ENCODE measurements at places on chromosomes 4 and X. TPM values are rescaled to one million over a fixed set of nuclear protein-coding genes. Genes with fewer than 3 reads are reported as not detected.
A peak's percentile ranks its signal among the peaks of the same experiment; 100 is the strongest.

DNA sequence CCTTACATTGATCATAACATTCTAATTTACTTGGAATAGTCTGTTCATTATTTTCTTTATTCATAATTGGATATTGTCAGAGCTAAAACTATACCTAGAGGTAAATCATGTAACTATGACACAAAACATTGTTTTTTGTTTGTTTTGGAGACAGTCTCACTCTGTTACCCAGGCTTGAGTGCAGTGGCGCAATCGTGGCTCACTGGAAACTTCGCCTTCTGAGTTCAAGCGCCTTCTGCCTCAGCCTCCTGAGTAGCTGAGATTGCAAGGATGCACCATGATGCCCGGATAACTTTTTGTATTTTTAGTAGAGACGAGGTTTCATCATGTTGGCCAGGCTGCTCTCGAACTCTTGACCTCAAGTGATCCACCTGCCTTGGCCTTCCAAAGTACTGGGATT is 265.2 kb downstream of the FBXO8 start:
- no peak for DNase-seq

DNA sequence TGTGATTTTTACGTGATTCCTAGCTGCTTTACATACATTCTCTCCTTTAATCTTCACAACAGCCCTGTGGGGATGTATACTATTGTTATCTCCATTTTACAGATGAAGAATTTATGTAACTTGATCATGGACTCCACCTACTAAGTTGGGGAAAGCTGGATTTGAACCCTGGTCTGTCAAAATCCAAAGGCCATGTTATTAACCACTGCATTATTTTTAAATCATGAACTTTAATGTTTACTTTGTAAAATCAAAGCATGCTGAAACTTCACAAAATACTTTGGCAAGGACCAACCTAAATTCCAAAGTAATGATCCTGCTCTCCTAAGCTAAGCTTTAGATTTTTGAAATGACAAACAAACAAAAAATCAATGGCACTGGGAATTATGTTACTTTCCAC is 26.1 kb downstream of the FAM47E start:
- DNase-seq: no peak

DNA sequence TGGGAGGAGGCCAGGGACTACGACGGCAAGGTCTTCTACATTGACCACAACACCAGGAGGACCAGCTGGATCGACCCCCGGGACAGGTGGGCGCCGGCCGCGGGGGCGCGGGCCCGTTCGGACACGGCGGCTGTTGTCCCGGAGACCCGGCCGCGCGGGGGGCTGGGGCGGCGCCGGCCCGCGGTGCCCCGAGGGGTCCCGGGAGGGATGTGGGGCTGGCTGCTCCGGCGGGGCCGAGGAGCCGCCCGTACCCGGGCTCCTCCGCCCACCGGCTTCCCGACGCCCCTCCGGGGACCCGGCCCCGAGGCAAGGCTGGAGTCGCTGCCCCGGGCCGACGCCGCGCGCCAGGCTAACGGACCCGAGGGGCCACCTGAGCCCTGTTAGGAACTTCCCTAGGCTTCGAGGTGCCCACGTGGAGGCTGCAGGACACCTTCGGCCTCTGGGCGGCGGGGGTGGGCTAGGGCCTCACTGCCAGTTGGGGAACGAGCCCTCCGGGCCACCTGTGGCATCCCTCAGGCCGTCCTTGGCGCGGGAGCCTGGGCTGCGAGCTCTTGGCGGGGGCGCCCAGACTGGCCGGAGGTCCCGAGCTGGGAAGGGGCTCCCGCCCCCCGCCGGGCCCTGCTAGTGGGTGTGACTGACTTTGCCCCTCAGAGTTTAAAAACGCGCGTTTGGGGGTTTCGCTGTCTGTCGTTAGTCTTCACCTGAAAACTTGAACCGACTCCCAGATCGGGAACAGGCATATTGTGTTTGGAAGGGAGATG is 660 bp downstream of the WWC2 start:
- peak; percentile 60 for DNase-seq

DNA sequence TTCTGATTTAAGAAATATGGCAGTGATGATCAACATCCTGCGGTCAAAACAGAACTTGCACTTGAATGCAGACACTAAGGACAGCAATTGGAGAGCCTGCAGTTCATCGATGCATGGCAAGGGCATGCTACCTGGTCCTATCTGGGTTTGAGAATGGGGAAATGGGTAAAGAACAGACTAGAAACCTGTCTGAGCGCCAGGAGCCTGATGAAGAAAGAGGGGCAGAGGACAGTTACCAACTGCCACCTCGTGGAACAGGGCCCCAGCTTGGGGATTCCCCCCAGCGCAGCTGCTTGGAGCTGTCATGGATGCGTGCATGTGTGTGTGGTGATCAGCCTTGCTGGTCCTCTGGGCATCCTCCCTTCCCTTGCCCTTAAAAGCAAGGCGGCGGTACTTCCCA is 30.2 kb upstream of the NKRF start:
- DNase-seq: no peak

Gene IBSP
- not detected for total RNA-seq
